DMS 273 treated with DMSO at 0.1 percent for 48 hours (cell line): ENCODE measurements at places on chromosomes 16 and 17.

DNA sequence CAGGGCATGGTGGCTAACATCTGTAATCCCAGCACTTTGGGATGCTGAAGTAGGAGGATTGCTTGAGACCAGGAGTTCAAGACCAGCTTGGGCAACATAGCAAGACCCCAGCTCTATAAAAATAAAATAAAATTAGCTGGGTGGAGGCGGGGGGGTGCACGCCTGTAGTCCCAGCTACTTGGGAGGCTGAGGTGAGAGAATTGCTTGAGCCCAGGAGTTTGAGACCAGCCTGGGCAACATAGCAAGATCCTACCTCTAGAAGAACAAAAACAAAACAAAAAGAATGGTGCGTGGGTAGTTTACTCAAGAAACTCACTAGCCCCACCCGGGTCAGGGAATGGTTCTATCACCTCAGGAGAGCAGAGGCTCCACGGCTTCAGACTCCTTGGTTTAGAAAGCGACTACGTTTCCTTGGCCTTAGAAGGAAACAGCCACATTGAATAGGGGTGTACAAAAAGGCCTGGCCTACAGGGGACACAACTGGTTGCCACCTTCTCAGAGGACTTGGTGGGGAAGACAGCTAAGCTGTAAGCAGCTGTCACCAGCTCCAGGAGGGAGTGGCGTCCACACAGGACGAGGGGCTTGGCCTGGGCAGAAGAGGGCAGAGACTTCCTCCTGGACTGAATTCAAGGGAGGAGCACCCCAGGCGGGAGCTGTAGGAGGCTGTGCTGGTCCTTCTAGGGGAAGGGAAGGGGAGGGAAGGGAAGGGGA is 716 bp downstream of the TK1 start:
- DNase-seq, result no peak

- no peak for DNase-seq
These were observed 3.7 kb downstream of the TMEM101 start for GRCh38 chr17:44010966-44011647.

DNA sequence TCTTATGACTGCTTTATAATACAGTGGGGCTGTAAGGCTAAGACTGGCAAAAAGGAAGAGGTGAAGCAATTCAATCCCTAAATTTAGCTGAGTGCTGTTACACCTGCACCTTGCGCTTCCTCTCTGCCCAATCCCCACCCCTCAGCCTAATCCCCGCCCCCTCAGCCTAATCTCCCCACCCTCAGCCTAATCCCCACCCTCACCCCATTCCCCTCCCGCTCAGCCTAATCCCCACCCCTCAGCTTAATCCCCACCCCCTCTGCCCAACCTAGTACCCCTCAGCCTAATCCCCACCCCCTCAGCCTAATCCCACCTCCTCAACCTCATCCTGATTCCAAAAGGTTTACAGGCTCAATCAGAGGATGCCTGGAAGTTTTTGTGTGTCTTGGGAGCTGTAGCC is 155.5 kb downstream of the PMP22 start:
- no peak for DNase-seq

DNA sequence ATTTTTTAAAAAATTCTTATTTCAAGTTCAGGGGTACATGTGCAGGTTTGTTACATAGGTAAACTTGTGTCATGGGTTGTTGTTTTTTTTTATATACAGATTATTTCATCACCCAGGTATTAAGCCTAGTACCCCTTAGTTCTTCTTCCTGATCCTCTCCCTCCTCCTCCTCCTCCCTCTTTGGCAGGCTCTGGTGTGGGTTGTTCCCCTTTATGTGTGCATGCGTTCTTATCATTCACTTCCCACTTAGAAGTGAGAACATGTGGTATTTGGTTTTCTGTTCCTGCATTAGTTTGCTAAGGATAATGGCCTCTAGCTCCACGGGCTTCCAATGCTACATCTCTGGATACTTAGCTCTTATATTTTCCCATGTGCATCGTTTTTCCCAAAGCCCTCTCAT is 404.4 kb downstream of the HAPSTR1 start:
- DNase-seq, result no peak

DNA sequence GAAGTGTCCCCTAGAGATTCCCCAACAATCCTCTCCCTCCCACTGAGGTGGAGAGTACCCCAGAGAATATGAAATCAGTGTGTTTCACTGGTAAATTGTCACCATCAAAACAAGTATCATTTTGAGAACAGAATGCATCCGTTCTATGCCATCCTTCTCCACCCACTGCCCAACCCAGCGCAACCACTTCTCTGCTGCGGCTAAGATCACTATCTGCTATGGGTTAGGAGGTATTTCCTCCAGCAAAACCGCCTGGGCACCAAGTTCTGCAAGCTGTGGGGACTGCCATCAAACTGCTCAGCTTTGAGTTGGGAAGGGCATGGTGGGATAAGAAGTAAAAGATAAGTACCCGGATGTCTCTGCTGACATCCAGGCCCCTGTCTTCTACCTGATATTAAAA is 24.4 kb downstream of the CNTNAP1 start:
- no peak for DNase-seq

DNA sequence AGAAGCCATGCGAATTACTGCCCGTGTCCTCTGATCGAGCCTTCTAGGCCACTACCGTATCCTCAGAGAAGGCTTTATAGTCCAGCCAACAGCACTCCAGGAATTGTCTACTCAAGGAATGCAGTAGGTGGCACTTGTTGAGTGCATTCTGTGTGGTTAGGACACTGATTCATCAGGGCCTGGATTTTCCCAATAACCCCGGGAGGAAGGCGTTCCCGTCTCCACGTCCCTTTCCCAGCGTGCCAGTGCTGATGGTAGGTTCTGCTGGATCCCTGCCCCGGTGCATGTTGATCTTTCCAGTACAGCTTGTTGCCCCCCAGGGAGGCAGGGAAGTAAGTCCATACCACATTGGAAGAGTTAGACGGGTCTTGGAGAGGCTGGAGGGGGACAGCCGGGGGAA is 122.2 kb downstream of the RPTOR start:
- no peak for DNase-seq

DNA sequence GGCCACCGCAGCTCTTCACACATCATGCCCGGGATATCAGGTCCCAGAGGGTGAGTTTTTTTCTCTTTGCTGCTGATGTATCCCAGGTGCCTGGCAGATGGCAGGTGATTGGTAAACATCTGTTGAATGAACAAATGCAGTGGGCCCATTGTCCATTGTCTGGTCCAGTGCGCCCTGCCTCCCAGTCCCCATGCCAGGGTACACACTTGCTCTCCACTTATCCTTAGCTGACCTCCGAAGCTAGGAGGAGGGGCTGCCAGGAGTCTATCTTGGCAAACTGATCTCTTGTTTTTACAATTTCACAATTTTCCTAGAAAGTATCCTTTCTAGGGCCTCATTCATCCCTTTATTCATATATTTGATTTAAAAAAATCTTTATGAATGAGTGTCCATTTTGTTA is 196.0 kb downstream of the RAB11FIP4 start:
- DNase-seq, result no peak

- no peak for DNase-seq
These were observed 67.9 kb downstream of the N4BP1 start for GRCh38 chr16:48542020-48542473.

DNA sequence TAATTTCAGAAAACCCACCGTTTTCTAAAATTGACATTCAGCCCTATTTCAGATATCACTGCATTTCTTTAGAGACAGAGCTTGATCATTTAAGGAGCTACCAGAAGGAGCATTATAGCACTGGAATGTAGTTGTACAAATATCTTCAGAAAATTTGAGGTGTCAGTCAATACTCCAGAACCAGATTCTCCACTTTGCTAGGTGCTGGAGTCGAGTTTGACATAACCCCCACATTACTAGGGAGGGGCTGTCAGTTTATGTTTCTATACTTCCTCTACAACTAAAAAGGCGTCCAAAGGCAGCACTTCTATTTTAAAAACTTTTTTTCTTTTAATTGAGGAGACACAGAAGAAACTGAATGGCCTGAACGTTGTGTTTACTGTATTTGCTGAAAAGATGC is 892 bp upstream of the KIAA0513 start:
- no peak for DNase-seq

- DNase-seq, result peak; percentile 84
These were observed 17.4 kb upstream of the ERN1 start for GRCh38 chr17:64147110-64148016.

- DNase-seq, result no peak
These were observed 394.1 kb downstream of the SOX9 start for GRCh38 chr17:72514891-72515290.

DNA sequence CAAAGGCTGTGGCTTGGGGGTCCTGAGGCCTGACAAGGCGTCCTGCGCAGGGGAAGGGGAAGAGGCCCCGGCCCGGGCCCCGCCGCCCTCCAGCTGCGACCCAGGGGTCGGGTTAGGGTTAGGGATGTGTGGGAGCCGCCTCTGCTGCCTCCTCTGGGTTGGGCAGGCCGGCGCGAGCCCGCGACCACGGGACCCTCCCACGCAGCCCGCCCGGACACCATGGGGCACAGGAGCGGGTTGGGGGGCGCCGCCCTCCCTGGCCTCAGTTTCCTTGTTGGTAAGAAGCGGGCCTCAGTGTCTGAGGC is 386 bp downstream of the CIAO3 start:
- DNase-seq, result no peak

DNA sequence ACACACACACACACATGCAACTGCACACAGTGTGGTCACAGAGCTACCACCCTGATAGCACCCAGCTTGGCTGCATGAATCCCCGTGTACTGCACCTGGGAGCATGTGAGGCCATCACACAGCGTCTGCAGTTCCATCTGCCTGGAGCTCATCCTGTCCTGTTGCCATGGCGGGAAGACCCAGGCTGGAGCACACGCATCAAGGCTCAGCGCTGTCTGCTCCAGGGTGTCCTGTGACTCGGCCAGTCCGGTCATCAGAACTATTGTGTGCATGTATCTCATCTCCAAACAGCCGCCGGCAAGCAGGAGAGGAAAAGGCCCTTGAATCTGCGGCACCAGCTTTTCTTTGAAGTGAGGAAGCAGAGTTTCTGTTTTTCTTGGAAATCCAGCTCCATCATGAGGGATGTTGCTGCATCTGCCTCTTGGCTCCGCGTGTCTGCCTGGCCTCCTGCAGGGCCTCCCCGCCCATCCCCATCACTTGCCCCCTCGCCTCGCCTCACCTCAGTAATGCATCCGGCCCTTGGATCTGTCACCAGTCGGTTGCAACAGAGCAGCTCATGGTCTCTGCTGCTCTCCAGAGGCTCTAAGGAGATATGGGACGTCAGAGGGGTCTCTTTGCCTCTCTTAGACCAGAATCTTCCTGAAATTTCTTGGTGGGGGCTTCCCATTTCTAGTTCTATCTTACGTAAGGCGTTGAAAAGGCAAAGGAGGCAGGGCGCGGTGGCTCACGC is 23.7 kb downstream of the CACNG4 start:
- no peak for DNase-seq

- DNase-seq, result no peak
These were observed 26.9 kb downstream of the RGS9 start for GRCh38 chr17:65163990-65164495.

DNA sequence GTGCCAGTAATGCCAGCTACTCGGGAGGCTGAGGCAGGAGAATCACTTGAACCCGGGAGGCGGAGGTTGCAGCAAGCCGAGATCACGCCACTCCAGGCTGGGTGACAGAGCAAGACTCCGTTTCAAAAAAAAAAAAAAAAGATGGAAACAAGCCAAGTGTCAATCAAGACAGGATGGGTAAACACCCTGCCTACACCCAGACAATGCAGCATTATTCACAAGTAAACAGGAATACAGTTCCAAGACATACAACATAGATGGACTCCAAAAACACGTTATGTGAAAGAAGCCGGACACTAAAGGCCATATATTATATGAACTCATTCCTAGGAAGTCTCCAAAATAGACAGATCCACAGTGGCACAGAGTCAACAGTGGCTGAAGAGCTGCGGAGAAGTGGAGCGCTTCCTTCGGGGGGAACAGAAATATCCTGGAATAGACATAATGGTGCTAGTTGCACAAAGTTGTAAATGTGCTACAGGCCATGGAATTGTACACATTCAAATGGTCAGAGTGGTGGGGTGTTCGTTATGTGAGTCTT is 33.9 kb downstream of the ANKRD11 start:
- DNase-seq, result no peak

DNA sequence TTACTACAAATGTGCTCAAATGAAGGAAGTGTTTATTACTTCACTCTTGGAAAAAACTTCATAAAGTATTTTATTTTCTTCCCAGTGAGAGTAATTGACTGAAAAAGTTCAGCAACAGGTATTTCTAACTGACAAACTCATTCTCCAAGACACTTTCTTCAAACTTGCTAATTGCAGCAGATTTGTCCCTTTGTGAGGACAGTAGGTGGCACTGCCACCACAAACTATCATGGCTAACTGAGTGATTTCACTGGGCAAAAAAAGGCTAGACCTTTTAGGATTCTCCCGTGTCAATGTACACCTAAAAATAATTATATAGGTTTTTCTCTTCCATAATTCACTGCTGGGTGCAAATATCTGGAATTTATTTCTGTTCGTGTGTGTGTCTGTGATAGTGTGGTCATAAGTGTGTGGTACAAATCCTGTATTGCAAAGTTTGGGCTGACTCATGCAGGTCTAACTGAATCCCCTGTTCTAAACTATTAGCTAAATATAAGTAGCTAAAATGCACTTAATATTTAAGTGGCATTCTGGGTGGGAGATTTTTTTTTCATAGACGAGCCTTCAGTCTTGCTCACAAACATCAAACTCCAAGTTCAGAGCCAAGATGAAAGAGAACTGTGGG is 3.9 kb downstream of the HS3ST3A1 start:
- no peak for DNase-seq
